ENCODE measurements at places on chromosomes 5 and 9. TPM values are rescaled to one million over a fixed set of nuclear protein-coding genes. Genes with fewer than 3 reads are reported as not detected.

GRCh38 chr5:156312897-156313694, 13.9 kb upstream of the SGCD start:
- no peak for DNase-seq
- no peaks in the 10 kb centered on the region for H3K4me1 ChIP-seq
- no peak overlapping the region for H3K4me3 ChIP-seq
- H3K27ac ChIP-seq, result no peak overlapping the region

DNA sequence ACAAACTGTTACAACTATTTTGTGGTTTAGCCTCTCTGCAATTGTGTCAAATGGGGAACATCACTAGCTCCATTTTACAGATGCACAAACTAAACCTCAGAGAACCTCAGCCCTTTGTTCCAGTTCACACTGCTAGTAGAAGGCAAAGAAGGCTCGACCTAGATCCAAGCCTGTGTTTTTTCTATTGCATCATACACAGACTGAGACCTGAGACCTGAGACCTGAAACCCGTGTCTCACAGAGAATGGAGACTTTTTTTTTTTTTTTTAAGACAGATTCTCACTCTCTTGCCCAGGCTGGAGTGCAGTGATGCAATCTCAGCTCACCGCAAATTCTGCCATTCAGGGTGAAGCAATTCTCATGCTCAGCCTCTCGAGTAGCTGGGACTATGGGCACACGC, 120.8 kb downstream of the GALNT10 start:
- H3K36me3 ChIP-seq, result no peaks in the 10 kb centered on the region
- H3K4me1 ChIP-seq, result no peaks in the 10 kb centered on the region
- H3K4me3 ChIP-seq, result no peak overlapping the region
- DNase-seq, result no peak
- no peaks in the 10 kb centered on the region for H3K27me3 ChIP-seq

DNA sequence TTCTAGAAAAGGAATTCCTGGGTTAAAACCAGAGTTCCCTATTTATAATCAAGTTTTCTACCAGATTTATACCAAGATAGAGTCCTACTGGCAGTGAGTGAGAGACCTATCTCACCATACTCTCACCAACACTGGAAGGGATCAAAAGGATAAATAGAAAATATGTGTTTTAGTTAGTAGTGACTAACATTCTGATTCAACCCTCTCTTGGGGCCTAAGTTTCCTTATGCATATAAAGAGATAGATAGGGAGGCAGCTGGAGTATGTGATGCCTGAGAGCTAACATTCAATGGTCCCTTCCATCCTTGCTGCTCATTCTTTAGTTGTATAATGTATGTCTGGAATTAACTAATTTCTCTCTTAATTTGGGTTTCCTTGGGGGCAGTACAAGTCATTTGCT, 32.0 kb downstream of the CKMT2 start:
- DNase-seq, result no peak
- H3K27me3 ChIP-seq, result no peaks in the 10 kb centered on the region
- no peak overlapping the region for H3K4me3 ChIP-seq
- H3K36me3 ChIP-seq, result no peaks in the 10 kb centered on the region

DNA sequence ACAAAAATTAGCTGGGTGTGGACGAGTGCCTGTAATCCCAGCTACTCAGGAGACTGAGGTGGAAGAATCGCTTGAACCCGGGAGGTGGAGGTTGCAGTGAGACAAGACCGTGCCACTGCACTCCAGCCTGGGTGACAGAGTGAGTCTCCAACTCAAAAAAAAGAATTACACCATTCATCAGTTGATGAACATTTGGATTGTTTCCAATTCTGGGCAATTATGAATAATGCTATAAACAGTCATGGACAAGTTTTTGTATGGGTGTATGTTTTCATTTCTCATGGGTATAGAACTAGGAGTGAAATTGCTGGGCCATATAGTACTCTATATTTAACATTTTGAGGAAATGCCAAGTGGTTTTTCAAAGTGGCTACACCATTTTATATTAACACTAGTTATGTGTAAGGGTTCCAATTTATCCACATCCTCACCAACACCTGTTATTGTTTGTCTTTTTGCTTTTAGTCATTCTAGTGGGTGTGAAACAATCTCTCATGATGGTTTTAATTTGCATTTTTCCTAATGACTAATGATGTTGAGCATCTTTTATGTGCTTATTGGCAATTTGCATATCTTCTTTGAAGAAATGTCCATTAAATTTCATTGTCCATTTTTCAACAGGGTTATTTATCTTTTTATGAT, 9.0 kb upstream of the CCDC125 start:
- no peak overlapping the region for H3K4me3 ChIP-seq
- H3K27ac ChIP-seq, result no peak overlapping the region
- no peaks in the 10 kb centered on the region for H3K4me1 ChIP-seq
- DNase-seq, result no peak
- H3K36me3 ChIP-seq, result no peaks in the 10 kb centered on the region

- H3K4me3 ChIP-seq, result no peak overlapping the region
- H3K36me3 ChIP-seq, result no peaks in the 10 kb centered on the region
- no peaks in the 10 kb centered on the region for H3K27me3 ChIP-seq
- H3K27ac ChIP-seq, result no peak overlapping the region
- no peak for DNase-seq
Measured at GRCh38 chr5:148686660-148687059, 32.3 kb upstream of the HTR4 start.

- DNase-seq, result no peak
- H3K27me3 ChIP-seq, result peaks cover 34% of the 10 kb centered on the region
- H3K27ac ChIP-seq, result no peak overlapping the region
- H3K4me3 ChIP-seq, result no peak overlapping the region
- no peaks in the 10 kb centered on the region for H3K4me1 ChIP-seq
Measured at GRCh38 chr5:173202266-173202875, 32.6 kb downstream of the NKX2-5 start.

DNA sequence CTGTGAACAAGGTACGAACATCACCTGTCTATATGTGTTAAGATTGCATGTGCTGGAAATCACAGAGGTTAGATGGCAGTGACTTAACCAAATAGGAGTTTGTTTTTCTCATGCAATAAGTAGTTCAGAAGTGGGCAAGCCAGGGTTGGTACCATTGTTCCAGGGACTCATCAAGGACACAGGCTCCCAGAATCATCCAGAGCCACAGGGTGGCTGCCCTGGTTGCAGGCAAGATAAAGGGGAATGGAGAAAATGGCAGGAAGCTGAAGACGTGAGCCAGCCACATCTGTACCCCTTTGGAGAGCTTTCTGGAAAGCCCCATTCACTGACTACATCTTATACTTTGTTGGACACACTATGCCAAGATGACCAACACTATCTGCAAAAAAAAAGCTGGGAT, 126.0 kb upstream of the IL12B start:
- no peaks in the 10 kb centered on the region for H3K27me3 ChIP-seq
- H3K4me1 ChIP-seq, result no peaks in the 10 kb centered on the region
- no peaks in the 10 kb centered on the region for H3K36me3 ChIP-seq
- no peak for DNase-seq
- no peak overlapping the region for H3K27ac ChIP-seq
- H3K4me3 ChIP-seq, result no peak overlapping the region

DNA sequence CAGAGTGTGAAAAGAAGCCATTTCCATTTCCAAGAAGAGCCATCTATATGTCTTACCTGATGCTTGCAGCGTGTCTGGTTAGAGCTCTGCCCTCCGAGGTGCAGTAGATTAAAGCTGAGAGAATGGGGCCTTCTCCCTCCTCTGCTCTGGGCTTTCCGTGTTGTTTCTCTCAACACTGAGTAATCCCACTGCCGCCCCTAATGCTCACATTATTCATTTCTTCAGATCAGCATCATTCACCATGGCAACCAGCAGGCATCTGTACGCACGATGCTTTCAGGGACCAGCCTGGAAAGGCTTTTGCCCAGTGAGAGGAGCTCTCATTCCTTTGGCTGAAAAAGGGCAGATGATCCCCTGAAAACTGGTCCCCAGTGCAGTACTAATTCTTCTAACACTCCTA, 79.6 kb downstream of the CYFIP2 start:
- H3K4me3 ChIP-seq, result no peak overlapping the region
- H3K27me3 ChIP-seq, result no peaks in the 10 kb centered on the region

DNA sequence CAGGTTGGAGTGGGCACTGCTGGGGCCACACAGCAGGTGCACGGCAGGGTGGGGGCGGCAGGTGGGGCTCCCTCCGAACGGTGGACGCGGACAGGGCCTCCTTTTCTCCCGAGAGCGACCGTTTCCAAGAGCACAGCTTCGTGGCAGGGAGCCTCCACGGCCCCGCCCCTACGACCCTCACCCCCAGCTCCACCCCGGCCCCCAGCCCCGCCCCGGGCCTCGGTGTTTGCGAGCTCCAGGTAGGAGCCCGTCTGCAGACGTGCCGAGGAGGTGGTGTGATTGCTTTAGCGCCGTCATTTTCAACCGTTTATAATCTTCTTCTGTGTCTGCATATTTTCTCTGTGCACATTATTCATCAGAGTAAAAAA, 8.8 kb downstream of the GRIN1 start:
- peaks cover 13% of the 10 kb centered on the region for H3K27me3 ChIP-seq
- no peak overlapping the region for H3K27ac ChIP-seq
- no peak overlapping the region for H3K4me3 ChIP-seq
- H3K4me1 ChIP-seq, result no peaks in the 10 kb centered on the region
- no peak for DNase-seq

GRCh38 chr9:95133325-95133705, 184.2 kb downstream of the FANCC start:
- peaks cover 5% of the 10 kb centered on the region for H3K36me3 ChIP-seq
- H3K27ac ChIP-seq, result no peak overlapping the region
- no peaks in the 10 kb centered on the region for H3K27me3 ChIP-seq

DNA sequence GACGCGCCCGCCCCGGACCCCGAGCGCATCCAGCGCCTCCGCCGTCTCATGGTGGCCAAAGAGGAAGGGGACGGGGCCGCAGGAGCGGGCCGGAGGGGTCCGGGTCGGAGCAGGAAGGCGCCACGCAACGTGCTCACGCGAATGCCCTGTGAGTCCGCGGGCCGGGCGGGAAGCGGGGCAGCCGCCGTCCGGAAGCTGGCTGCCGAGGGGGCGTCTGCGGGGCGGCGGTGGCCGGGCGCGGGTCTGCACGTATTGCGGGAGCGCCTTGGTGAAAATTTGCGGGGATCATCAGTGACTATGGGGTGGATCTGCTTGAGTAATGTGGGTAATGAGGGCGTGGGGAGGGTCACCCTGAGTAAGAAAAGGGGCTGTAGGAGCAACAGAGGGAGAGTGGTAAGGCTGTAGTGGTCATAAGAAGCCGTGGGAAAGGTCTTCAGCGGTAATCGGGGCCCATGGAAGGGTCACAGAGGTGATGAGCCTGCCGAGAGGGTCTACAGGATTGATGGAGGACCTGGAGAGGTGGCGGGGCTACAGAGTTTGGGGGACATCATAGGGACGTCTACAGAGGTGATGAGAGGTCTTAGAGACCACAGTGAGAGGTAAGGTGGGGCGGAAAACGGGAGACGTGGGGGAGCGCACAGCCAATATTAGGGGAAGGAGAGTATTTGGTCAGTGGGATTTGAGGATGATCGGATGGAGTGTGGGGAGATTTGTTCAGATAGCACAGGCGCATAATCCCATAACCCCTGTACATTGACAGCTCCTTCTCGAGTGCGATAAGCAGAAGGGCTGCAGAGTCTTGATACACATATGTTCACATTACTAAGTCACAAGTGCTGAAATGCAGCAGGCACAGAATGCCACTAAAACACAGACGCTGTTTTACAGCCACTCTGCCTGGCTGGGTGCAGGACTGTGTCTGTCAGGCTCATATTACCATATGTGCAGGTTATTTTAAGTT, 819 bp downstream of the LSM11 start:
- no peak overlapping the region for H3K27ac ChIP-seq
- peaks cover 13% of the 10 kb centered on the region for H3K4me1 ChIP-seq
- H3K27me3 ChIP-seq, result no peaks in the 10 kb centered on the region
- DNase-seq, result peak; percentile 15
- H3K4me3 ChIP-seq, result peak overlapping the region; percentile 77

- H3K27ac ChIP-seq, result no peak overlapping the region
- H3K27me3 ChIP-seq, result no peaks in the 10 kb centered on the region
- H3K36me3 ChIP-seq, result no peaks in the 10 kb centered on the region
Measured at GRCh38 chr5:126982202-126982601, 48.2 kb downstream of the MARCHF3 start.

GRCh38 chr5:176854164-176854563, 43.8 kb downstream of the UNC5A start:
- H3K27ac ChIP-seq, result no peak overlapping the region
- no peak for DNase-seq
- no peak overlapping the region for H3K4me3 ChIP-seq
- no peaks in the 10 kb centered on the region for H3K4me1 ChIP-seq

GRCh38 chr9:93967020-93967803, 12.1 kb upstream of the BARX1 start:
- no peak overlapping the region for H3K27ac ChIP-seq
- no peak for DNase-seq
- H3K4me3 ChIP-seq, result no peak overlapping the region
- no peaks in the 10 kb centered on the region for H3K36me3 ChIP-seq
- H3K27me3 ChIP-seq, result peaks cover 25% of the 10 kb centered on the region
- no peaks in the 10 kb centered on the region for H3K4me1 ChIP-seq

- H3K27ac ChIP-seq, result no peak overlapping the region
- no peaks in the 10 kb centered on the region for H3K27me3 ChIP-seq
- peaks cover 5% of the 10 kb centered on the region for H3K4me1 ChIP-seq
Measured at GRCh38 chr5:95068289-95068910, 216.5 kb downstream of the MCTP1 start.

- DNase-seq, result no peak
- no peak overlapping the region for H3K4me3 ChIP-seq
- H3K36me3 ChIP-seq, result no peaks in the 10 kb centered on the region
- H3K27ac ChIP-seq, result no peak overlapping the region
- H3K27me3 ChIP-seq, result no peaks in the 10 kb centered on the region
Measured at GRCh38 chr9:22469928-22470544, 23.4 kb downstream of the DMRTA1 start.

- no peak overlapping the region for H3K4me3 ChIP-seq
- no peaks in the 10 kb centered on the region for H3K4me1 ChIP-seq
- H3K27ac ChIP-seq, result no peak overlapping the region
- no peaks in the 10 kb centered on the region for H3K36me3 ChIP-seq
- DNase-seq, result no peak
- peaks cover 47% of the 10 kb centered on the region for H3K27me3 ChIP-seq
Measured at GRCh38 chr9:117411547-117411946, 3.3 kb downstream of the ASTN2 start.

- H3K4me3 ChIP-seq, result no peak overlapping the region
- H3K36me3 ChIP-seq, result no peaks in the 10 kb centered on the region
- no peak for DNase-seq
- no peak overlapping the region for H3K27ac ChIP-seq
Measured at GRCh38 chr5:131261483-131261882, 2.4 kb upstream of the CDC42SE2 start.

Gene CACNA1B
- 0.11 TPM for polyA plus RNA-seq

Gene ST6GALNAC4
- 12.8 TPM for polyA plus RNA-seq

Gene PCDHGA2
- 0.46 TPM for polyA plus RNA-seq

Gene PTGDS
- polyA plus RNA-seq, result 137 TPM

Gene SLC34A3
- 0.14 TPM for polyA plus RNA-seq

Gene TLE1
- polyA plus RNA-seq, result 24.1 TPM

Gene LRRC19
- under 0.01 TPM for polyA plus RNA-seq

Gene FOXD4
- 0.82 TPM for polyA plus RNA-seq

Gene EXD3
- polyA plus RNA-seq, result 16.8 TPM

Gene FLT4
- polyA plus RNA-seq, result 3.4 TPM

Gene HAVCR1
- 0.07 TPM for polyA plus RNA-seq

All from thymus (tissue), 14 donors.